ENCODE measurements at places on chromosomes 11 and 22.
A peak's percentile ranks its signal among the peaks of the same experiment; 100 is the strongest.

- DNase-seq = no peak
These were observed 6.9 kb downstream of the DLG2 start for GRCh38 chr11:85620256-85620655.

DNA sequence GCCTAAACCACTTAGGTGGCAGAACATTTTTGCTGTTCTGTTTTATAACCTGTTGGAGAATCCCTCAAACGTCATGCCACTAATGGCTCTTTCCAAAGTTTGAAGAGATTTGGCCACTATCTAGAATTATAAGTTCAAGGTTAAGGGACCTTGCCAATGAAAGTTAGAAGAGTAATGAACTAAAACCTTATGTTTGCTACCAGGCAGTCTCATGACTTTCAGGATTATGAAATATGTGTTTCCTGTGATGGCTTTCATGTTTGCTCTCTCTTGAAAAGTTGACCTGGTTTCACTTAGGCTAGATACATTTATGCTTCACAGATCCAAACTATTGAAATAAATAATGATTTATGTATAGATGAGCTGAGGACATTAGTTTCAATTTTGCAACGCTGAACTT, 340.0 kb downstream of the LRRC4C start:
- DNase-seq = no peak

GRCh38 chr22:38707984-38708383, 2.2 kb downstream of the GTPBP1 start:
- DNase-seq = no peak

DNA sequence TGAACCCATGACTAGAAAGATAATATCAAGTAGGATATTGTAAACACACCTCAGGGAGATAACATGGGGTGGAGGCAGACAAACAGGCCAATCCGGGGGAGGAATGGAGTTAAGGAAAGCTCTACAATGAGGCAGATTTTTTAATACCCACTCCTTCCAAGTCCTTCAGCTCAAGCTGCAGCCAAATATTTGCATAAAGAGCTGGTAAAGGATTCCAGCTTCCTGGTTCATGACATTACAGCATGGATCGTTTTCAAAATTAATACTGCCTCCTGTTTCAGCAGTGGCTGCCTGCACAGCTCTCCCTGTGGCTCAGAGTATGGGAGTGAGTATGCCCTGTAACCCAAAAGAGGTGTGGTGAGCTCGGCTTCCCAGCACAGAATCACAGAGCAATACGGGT, 5.1 kb downstream of the POU2AF3 start:
- DNase-seq = peak; percentile 18

DNA sequence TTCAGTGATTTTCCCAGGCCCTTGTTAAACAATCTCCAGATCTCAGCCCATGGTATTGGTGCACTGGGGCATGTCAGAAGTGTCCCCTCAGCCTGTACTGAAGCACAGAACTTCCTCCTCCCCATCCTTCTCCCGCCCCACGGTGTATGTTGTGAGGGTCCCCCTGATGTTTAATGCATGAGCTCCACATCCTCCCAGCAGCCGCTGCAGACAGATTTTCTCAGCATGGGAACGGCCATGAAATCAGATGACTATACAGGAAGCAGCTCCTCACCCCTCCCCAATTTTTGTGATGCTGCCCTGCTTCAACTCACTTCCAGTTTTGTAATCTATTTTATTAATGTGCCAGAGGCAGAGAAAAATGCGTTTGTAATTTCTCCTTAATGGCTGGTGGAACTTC, 406.0 kb downstream of the MIAT start:
- DNase-seq = no peak

- DNase-seq = no peak
These were observed 31.3 kb upstream of the DGKZ start for GRCh38 chr11:46315783-46316563.

DNA sequence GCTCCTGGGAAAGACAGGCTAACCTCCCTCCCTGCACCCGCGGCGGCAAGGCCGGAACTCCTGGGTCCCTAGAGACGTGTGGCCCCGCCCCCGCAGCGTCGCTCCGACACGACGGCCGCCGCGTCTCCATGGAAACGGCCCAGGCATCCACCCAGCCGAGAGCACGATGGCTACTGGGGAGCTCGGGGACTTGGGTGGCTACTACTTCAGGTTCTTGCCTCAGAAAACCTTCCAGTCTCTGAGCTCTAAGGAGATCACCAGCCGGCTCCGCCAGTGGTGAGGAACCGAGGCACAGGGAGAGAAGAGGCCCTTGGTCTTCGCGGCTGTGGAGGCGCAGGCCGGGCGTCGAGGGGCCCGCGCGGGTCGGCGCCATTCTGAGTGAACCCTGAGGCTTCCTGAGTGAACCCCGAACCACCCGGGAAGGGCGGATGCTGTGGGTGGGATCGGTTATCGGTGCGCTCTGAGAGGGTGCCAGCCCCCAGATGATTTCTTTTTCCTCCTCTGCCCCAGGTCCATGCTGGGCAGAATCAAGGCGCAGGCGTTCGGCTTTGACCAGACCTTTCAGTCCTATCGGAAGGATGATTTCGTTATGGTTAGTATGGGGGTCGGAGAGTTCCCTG, at the start of gene CFAP300:
TSS of gene CFAP300 (plus strand) at position 133 of the 620 bp plus-strand sequence. CDS start at position 167, 34 bp downstream.
- DNase-seq = peak; percentile 11

DNA sequence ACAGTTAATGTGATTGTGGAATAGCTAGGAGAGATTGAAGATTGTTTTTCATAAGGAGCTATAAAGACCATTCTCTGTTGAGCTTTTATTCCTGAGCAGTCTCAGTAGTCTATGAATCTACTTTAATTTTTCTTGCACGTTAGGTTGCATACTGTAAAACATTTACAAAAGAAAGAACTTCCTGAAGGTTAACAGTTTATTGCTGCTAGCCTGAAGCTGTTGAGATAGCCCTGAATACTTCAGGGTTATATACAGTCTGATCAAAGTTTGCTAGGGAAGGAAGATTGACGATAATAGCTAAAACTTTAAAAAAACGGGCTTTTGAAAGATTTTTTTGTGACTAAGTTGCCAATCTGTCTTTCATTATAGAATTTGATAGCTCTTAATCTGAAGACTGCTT, 64.8 kb downstream of the PPP6R3 start:
- DNase-seq = no peak

DNA sequence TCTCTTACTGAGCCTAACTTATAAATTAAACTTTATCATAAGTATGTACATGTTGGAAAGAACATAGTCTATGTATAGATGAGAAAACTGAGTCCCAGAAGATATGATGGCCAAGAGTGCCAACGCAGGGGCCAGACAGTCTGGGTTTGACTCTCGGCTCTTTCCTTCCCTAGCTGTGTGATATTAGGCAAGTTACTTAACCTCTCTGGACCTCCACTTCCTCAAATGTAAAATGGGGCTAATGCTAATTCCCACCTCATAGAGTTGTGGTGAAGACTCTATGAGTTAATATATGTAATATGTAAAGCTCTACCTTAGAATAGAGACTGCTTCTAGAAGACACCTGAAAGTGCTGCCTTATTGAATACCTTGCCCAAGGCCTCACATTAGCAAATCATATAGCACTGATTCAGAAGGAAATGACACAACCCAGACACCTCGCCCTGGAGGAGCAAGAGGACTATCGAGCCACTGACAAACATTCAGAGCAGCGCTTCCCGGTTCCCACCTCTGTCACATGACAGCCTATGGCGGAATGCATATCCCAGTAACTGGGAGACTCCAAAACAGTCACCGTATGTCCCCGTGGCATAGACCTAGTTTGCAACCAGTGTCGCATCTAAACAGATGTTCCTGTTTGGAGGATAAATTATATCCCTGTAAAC, 11.3 kb upstream of the CCDC86 start:
- no peak for DNase-seq

GRCh38 chr11:30310623-30311022, 12.3 kb upstream of the ARL14EP start:
- DNase-seq = no peak

Measured in OCI-LY7 (cell line).